ENCODE measurements at places on chromosomes 13 and 19.

DNA sequence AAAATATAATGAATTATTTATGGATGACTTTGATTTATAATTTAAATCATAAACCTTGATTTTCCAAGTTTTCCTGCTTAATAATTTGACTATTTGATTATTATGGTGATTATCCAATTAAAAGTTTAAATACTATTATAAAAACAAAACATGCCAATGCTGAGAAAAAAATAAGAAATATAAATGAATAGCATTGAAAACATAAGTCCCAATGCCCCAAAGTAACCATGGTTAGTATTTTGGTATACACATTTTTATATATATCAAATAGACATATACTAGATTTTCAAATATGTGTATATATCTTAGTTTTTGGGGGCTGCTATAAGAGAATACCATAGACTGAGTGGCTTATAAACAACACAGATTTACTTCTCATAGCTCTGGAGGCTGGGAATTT is 108.3 kb downstream of the GPC5 start:
- DNase-seq, result no peak

- no peak for DNase-seq
Observed at GRCh38 chr19:3538965-3539755, at the start of gene TEKTIP1. Gene TEKTIP1, plus strand, starts transcription at chr19:3539174. Its CDS starts 4 bp downstream, at chr19:3539178.

GRCh38 chr13:110838116-110838515 is 76.8 kb downstream of the ANKRD10 start:
- no peak for DNase-seq

GRCh38 chr13:30323524-30323923 is 16.2 kb upstream of the KATNAL1 start:
- DNase-seq, result no peak

- no peak for DNase-seq
Observed at GRCh38 chr19:40271706-40272105, 13.4 kb downstream of the AKT2 start.

GRCh38 chr19:56291867-56292266 is 19.3 kb downstream of the EDDM13 start:
- peak; percentile 16 for DNase-seq

- no peak for DNase-seq
Observed at GRCh38 chr13:100738176-100738855, 63.7 kb upstream of the TMTC4 start.

GRCh38 chr19:5974721-5975387 is 3.1 kb downstream of the RANBP3 start:
- no peak for DNase-seq

DNA sequence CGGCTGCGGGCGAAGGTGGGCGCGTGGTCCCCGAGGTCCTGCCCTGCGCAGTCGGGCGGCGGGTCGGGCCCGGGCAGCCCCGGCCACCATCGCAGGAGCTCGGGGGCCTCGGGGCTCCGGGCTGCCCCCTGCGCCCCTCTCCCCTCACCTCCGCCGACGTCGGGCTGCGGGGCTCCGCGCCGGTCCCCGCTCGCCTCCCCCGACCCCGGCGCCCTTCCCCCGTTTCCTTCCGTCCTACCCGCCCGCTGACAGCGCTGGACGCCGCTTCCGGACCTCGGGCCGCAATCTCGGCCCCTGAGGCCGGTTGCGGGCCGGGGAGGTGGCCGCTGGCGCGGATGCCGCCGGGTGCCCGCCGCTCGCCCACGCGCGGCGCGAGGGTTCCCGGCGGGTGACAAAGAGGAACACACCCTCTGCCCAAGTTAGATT is 720 bp downstream of the FARP1 start:
- no peak for DNase-seq

DNA sequence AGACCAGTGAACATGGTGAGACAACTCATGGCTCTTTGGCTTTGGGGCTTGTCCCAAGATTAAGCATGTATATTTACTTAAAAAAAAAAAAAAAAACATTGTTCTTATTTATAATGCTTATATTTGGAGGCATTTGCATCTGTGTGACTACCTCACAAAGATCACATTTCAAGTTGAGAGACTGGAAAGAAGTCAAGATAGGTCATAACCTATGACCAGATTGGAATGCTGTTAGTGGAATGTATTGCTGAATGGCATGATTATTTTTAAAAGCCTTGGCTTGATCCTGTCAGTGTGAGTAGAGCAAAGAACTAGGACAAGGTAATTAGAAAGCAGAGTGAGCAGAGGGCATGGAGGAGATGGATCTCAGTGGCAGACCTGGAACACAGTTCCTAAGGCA is 214.6 kb downstream of the OXGR1 start:
- no peak for DNase-seq

DNA sequence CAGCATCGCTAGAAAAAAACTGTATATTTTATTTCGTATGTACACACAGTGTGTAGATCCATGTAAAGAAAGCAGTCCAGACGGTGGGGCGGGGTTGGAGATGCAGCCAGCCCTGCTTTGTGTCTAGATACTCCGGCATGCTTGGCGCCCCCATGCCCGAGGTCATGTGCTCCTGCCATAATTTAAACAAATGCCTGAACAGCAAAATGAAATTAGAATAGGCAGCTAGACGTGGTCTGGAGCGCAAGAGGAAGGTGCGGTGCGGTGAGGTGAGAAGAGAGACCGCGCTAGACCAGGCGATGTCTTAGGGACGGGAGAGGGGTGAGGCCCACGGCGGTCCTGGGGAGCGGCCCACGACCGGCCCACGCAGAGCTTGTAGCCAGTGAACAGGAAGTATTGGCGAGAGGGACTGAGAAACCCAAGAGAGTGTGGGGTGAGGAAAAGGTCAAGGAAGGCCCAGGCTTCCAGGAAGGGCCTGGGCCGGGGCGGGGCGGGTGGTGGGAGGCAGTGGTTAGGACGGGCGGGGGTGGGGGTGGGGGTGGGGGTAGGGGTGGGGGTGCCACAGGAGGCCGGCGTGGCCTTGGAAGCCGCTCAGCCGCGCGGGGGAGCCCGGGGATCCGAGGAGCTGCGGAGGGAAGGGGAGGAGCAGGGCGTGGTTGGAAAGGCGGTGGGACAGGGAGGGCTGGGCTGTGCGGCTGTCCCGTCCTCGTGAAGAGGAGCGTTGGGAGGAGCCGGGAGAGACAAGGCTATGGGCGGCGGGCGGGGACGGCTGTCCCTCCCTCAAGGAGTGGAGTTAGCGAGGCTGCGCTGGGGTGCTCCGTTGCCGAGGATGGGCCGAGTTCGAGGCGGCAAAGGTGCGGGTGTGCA is 254.7 kb upstream of the SGCG start:
- peak; percentile 93 for DNase-seq

GRCh38 chr13:112140366-112140765 is 73.4 kb downstream of the SOX1 start:
- no peak for DNase-seq

- no peak for DNase-seq
Observed at GRCh38 chr19:32866061-32866460, 3.5 kb downstream of the SLC7A9 start.

- DNase-seq, result no peak
Observed at GRCh38 chr19:47991191-47991808, 670 bp downstream of the BSPH1 start.

GRCh38 chr19:39017026-39017425 is 15.3 kb downstream of the FBXO27 start:
- no peak for DNase-seq

- DNase-seq, result no peak
Observed at GRCh38 chr13:34816245-34816884, 125.7 kb upstream of the NBEA start.

- DNase-seq, result no peak
Observed at GRCh38 chr13:102933523-102933922, 87.7 kb downstream of the ERCC5 start.

GRCh38 chr13:67267136-67267535 is 37.0 kb upstream of the PCDH9 start:
- DNase-seq, result peak; percentile 19

DNA sequence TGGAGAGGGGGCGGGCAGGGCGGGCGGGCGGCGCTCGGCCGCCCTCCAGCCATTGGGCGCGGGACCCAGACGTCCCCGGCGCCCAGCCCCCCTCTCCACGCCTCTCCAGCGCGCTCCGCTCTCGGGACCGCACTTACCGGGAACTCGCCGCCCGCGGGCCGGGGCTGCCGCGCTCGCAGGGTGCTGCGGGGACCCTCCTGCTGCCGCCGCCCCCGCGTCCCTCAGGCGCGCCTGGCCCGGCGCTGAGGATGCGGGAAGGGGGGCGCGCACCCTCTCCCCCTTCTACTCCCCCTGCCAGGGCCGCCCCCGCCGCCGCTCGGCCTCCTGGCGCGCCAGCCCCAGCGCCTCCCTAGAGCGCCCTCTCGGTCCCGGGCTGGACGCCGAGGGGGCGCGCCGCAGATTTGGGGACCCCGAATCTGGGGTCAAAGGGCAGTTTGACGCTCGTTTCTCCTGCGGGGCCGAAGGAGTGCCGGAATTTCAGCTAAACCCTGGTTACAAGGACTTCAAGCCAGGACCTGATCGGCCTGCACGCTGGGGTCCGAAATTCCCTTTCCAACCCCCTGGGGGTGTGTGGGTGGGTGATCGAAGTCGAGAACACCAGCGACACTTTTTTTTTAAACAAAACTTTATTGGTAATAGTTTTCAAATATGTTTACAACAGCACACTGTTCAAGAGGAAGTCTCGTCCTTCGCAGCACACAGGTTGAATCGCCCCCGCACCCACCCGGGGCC is 696 bp upstream of the SAMD1 start:
- peak; percentile 52 for DNase-seq

- DNase-seq, result peak; percentile 86
Observed at GRCh38 chr13:79392882-79393563, 13.0 kb downstream of the RBM26 start.

DNA sequence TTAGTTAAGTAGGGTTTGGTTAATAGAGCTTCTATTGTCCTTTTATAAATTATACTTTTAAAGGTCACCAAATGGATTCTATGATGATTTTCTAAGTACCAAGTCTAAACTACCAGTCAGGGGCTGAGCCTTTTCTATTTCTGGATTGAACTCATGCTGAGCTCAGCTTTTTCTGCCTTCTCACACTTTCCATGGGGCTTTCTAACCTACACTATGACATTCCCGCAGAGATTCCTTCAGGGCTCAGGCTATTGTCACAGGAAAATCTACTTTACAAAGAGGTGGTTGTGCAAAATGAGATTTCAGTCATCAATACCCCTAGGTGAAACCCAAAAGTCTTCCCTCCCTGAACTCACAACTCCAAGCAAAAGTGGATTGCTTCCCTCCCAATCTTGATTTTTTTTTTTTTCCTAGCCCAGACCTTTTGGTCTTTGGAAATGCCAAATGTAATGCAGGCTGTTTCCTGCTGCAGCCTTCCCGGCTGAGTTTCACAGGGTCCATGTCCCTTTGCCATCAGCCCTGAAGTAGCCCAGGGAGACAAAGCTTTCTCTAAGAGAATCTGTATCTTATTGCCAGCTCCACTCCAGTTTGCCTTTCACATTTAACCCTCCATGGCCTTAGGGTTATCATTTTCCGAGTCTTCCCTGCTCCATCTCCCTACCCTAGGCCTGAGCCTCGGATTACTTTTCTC is 13.6 kb downstream of the C13orf42 start:
- DNase-seq, result no peak

- no peak for DNase-seq
Observed at GRCh38 chr19:29499921-29500590, 25.7 kb upstream of the VSTM2B start.

DNA sequence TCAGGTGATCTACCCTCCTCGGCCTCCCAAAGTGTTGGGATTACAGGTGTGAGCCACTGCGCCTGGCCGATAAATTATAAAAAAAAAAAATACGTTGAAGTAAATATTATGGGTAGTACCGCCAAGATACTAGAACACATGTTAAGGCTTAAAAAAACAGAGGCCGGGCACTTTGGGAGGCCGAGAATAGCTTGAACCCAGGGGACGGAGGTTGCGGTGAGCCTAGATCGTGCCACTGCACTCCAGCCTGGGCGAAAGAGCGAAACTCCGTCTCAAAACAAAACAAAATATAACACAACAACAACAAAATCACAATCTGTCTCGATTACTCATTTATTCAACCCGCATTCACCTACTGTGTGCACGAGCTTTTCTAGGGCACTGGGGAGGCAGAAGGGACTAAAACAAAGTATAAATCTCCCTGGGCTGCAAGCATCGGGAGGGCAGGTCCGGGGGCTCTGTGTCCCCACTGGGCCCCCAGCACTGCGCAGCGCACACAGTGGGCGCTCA is 1.3 kb upstream of the BICRA start:
- no peak for DNase-seq

GRCh38 chr19:39494661-39495060 is 4.1 kb upstream of the DLL3 start:
- no peak for DNase-seq

GRCh38 chr19:13883516-13884064 is 6.7 kb downstream of the NANOS3 start:
- DNase-seq, result no peak
